ENCODE measurements at places on chromosomes 1 and 21. TPM values are rescaled to one million over a fixed set of nuclear protein-coding genes. Genes with fewer than 3 reads are reported as not detected.

Gene MEX3A
- 0.48 TPM for total RNA-seq

Gene SMYD2
- 40.1 TPM for total RNA-seq

Gene BCAS2
- total RNA-seq: 54.8 TPM

Gene MMEL1
- total RNA-seq: 1.4 TPM

Gene RGS13
- total RNA-seq: not detected

Gene PBXIP1
- total RNA-seq: 28.1 TPM

All from activated CD4-positive, alpha-beta T cell treated with anti-CD3 and anti-CD28 coated beads for 36 hours (primary cell).